Stimulated activated CD8-positive, alpha-beta memory T cell treated with anti-CD3 and anti-CD28 coated beads, Interleukin-4, amount 100 ng/mL, for 48 hours (primary cell): ENCODE measurements at places on chromosomes 12 and 14.

DNA sequence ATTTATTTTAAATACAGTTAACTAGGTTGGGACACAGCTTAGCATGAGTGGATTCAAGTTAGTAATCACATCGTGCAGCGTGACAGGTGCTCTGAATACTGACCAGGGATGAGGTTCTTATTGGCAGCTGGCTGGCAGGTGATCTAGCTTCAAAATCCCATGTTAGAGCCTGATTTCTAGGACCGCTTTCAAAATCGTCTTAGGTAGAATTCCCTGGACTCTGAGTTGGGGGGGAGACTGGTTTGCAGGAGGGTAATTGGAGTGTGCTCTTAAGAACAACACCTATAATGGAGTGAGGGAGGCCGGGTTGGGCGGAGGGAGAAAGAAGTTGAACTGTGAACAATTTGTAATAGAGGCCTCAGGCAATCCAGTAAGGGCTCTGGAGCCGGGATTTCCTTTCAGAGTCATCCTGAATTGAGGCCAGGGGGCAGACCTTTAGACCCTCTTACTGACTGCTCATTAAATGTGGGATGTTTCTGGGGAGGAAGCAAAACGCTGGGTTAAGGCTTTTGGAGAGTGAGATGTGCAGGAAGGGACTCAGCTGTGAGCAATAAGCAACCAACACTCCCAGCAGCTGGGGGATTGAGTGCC lies 874 bp upstream of the YARS2 start:
- DNase-seq, result no peak

- no peak for DNase-seq
Observed at GRCh38 chr12:39490500-39491282, 47.8 kb upstream of the KIF21A start.

- DNase-seq, result peak; percentile 35
Observed at GRCh38 chr14:93936245-93936644, 9.1 kb downstream of the FAM181A start.

DNA sequence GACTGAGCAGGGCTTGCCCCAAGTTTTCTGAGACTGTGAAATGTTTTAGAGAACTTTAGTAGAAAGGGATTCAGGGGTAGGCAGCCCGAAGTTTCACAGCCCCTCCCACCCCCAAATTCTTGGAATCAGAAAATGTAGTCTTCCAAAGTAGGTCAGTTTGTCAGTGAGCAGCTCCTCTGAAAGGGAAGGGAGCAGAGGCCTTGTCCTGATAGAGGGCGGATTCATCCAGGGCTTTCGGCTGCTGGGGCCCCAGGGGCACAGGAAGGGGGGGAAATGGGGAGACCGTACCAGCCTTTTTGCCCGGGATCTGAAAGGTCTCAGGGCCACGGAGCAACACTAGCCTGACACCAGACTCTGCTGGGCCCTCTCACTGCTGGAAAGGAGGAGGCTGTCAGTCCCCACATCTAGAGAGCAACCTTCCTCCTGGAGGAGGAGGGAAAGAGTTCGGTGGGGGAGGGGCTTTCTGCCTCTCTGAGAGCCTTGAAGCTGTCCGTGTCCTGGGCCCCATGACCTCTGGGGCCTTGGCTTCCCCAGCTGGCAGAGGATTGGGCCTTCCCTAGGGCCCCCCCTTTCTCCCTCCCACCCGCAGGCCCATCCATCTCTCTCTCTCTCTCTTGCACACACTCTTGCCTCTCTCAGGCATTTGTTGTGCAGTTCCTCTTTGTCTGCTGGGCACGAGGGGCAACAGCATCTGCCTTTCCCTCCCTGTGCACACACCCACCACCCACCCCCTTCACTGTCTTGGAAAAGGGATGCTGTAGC lies at the start of gene IKZF4:
TSS of gene IKZF4 (plus strand) at position 621 of the 762 bp plus-strand sequence. CDS start 451 bp downstream, outside the sequence.
- DNase-seq, result peak; percentile 50

DNA sequence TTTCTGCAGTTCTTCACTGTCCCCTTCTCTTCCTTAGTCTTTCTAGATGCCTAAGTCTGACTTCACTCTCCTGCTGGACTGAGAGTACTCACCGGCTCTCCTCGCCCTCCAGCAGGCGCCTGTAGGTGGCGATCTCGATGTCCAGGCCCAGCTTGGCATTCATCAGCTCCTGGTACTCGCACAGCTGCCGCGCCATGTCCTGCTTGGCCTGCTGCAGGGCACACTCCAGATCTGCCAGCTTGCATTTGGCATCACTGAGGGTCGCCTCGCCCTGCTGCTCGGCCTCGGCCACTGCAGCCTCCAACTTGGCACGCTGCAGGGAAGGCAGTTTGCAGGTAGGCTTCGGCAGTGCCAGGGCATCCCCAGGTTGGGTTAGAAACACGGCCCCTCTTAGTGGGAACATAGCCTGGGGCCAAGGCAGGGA lies 5.2 kb downstream of the KRT84 start:
- peak; percentile 51 for DNase-seq

DNA sequence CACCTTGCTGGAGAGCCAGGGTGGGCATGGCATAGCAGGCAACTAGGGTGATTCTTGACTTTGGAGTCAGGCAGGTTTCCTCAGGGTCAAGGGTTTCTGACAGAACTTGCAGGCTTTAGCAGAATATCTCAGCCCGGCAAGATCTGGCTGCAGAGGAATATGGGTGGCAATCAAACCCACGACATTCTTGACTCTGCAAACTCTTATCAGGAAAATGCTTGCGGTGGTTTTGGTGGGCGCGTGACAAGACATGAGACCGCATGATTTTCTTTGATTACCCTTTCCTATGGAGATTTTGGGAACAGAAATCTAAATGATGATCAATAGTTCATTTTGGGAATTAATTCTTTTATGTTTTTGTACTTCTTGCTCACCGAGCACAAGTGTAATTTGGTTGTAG lies 449.5 kb downstream of the VRK1 start:
- no peak for DNase-seq

GRCh38 chr14:100416081-100416680 lies 93.0 kb downstream of the SLC25A47 start:
- no peak for DNase-seq

GRCh38 chr12:69655616-69656340 lies 43.3 kb downstream of the BEST3 start:
- no peak for DNase-seq

DNA sequence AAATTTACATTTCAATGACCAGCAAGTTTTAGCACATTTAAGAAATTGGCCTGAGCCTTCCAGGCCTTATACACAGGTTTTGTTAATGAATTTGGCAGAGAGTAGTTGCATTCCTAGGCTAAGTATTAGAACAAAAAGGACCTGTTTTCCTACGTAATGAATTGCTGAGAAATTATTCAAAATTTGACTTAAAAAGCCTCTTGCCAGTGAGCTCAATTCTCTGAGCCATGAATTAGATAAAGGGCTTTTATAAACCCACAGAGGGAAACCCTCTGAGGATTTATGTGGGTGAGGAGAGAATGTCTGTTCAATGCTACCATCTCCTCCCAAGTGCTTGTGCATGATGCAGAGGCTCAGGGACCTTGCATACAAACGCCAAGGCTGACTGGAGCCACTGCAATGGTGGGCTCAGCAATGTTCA lies 94.5 kb upstream of the PELI2 start:
- DNase-seq, result no peak

DNA sequence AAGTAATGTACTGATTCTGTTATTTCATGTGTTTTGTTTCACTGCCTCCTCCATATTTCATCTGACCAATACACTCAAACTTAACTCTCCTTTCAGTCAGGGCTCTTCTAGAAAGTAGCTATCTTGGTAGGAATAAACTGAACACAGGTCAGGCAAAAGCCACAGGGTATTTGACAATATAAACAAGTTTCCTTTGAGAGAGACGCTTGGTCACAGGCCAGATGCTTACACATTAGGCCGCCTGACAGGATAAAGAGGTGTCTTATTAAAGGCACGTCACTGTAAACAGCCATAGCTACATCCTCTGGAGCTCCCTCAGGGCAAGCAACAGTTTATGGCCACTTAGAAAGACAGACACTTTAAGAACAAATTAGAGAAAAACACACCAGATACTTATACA lies 607.5 kb downstream of the SLC6A15 start:
- DNase-seq, result no peak

DNA sequence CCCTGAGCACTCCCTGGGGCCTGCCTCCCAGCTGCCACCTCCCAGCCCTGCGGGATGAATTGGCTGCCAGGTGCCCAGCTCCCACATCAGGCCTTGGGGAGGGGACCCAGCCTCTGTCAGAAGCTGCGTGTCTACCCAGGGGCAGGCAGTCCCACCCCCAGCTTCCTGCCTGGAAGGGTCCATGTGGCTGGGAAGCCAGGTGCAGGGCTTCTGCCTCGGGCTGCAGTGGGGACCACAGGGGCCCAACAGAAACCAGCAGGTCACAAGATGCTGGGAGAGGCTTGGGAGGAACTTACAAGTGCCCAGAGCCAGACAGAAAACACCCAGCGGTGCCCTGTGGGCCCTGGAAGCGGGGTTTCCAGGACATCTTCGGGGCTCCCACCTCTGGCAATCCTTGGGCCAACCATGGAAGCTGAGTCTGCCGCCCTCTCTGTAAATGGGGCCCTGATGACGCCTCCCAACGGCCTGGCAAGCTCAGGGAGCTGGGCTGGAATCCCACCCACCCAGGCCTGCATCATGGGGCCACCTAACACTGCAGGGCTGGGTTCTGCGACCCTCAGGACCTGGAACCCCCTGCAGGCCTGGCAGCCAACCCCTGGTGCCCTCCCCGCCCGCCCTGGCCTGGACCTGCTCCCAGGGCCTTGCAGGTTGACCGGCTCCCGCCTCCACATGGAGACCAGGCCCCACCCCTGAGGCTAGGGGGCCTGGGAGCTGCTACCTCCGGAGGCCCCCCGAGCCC lies 36.6 kb downstream of the CCNK start:
- DNase-seq, result no peak

DNA sequence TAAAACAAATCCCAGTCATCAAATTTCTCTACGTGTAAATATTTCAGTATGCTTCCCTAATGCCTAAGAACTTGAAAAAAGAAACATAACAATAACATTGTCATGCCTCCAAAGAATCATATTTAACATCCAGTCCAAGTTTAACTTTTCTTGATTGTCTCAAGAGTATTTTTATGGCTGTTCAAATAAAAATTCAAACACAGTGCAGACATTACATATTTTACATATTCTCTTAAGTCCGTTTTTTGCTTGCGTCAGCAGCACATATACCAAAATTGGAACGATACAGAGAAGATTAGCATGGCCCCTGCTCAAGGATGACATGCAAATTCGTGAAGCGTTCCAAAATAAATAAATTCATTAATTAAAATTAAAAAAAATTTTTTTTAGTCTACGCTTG lies 23.3 kb upstream of the EEA1 start:
- DNase-seq, result no peak

- no peak for DNase-seq
Observed at GRCh38 chr12:58029260-58029659, 87.9 kb downstream of the ATP23 start.

- DNase-seq, result no peak
Observed at GRCh38 chr14:65915125-65915524, 502.6 kb downstream of the FUT8 start.

DNA sequence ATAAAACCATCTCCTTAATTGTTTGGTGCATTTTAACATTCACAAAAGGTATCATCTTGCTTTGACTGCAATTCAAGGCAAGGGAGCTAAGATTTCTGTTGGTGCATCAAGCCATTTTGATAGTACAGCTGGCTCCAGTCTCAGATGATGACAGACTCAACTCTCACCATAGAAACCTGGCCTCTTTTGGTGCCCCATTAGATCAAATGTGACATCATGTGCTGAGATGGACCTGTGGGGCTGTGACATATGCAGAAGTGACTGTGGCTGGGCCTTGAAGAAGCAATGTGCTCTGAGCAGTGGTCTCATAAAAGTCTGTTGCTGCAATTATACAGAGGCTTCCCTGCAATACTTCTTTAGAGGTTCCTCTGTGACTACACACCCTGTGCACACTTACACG lies 88.4 kb downstream of the SLC2A13 start:
- no peak for DNase-seq

- DNase-seq, result no peak
Observed at GRCh38 chr14:68407285-68407684, 385.6 kb downstream of the ZFP36L1 start.

DNA sequence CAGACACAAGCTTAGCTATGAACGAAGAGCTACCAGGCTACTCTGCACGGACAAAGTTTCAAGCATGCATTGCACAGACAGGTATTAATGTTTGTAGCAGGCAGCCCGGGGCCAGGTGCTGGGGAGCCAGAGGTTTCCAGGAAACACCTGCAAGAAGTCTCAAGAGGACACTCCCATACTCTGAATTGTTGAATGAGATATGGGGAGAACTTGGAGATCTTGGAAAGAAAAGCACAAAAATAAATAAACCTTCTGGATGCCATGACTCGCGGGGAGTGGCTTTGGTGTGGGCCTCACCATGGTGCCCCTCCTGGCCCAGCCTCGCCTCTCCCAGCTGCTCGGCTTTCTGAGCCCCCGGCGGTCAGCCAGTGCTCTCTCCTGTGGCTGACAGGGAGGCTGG lies 186.8 kb downstream of the TTC7B start:
- DNase-seq, result no peak

DNA sequence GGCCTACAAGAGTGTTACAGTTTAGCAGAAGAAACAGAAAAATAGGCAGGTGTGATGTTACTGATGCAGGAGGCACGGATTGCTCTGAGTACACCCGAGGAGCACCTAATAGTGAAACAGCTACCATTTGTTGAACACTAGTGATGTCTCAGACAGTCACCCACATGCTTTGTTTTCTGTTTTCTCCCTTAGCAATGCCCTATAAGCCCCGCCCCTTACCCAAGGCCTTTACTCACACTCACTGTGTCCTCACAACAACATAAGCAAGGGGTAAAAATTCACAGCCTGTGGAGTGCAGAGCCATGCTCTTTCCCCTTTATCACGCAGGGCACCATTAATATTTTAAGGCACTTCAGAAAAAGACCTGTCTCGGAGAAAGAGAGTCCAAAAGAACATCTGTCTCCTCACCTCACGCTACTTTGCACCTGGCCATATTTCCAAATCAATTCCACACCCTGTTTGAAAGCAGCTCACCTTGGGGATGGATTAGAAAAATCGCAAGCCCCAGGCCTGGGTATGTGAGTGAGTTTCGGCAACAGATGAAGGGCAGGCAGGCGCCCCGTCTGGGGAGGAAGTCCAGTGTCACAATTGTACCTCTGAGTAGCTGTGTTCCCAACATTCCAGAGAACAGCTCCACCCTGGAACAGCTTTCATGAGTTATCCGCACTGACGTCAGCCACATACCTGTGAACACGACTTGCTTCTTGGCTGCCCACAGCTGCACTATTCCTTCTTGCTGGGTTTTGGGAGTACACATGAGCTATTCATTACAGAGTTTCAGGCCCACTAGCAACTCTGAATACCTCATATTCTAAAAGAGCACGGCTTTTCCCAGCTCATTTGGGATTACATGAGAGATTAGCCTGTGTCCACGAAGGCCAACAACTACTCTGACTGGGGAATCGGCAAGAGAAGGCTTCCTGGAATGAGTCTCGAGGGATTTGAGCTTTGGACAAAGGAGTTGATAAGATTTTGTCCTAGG lies 26.0 kb downstream of the MAPK1IP1L start:
- DNase-seq, result no peak
